ENCODE measurements at places on chromosomes 2 and 18.

GRCh38 chr18:74766251-74766650 lies 168.6 kb downstream of the ZNF407 start:
- DNase-seq: no peak

- no peak for DNase-seq
Observed at GRCh38 chr2:26668041-26668440, 24.5 kb upstream of the KCNK3 start.

GRCh38 chr2:9307535-9307934 lies 100.9 kb downstream of the ASAP2 start:
- no peak for DNase-seq

- DNase-seq: no peak
Observed at GRCh38 chr18:46466234-46467160, 190.5 kb downstream of the LOXHD1 start.
